Inflammatory macrophage (primary cell): ENCODE measurements at places on chromosomes 3 and 15.
A peak's percentile ranks its signal among the peaks of the same experiment; 100 is the strongest.

DNA sequence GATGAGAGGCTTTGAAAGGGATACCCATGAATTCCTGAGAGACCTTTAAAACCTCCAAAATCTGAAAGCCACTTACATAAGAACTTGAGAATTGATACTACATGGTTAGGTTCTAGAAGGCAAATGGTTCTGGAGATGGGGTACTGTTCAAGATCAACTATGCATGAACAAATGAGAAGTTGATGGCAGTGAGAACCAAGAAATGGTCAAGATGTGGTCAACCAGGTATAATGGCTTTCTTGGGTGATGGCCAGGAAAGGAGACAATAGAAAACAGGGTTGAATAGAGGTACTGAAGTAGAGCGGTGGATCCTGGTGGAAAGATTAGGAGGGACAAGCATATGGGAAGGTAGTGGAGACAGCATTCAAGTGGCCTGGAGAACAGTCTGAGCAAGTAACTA is 200.4 kb downstream of the RBMS3 start:
- DNase-seq: no peak

- no peak for DNase-seq
These were observed 682.1 kb downstream of the MECOM start for GRCh38 chr3:168981396-168981795.

- DNase-seq: no peak
These were observed 19.1 kb downstream of the IREB2 start for GRCh38 chr15:78457101-78457500.

DNA sequence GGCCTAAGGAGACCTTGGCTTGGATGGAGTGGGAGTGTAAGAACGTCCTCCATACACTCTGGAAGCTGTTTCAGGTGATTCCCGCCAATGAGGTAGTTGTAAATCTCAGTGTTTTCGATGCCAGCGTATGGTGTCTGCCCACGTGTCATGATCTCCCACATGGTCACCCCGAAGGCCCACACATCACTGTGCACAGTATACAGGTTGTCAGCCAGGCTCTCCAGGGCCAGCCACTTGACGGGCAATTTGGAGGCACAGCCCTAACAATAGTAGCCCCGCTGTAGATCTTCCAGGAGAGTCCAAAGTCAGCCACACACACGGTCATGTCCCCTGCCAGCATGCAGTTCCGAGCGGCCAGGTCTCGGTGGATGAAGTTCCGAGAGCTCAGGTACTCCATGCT is 51.9 kb downstream of the ETFA start:
- DNase-seq: no peak

GRCh38 chr3:129614927-129615363 is 8.5 kb upstream of the PLXND1 start:
- DNase-seq: peak; percentile 86
